Smooth muscle cell of the coronary artery (primary cell): ENCODE measurements at places on chromosomes 5 and 9. TPM values are rescaled to one million over a fixed set of nuclear protein-coding genes. Genes with fewer than 3 reads are reported as not detected.

SLC34A1 gene
- not detected in 2 replicates for total RNA-seq

IFNK gene
- total RNA-seq, result not detected in 2 replicates

SLCO6A1 gene
- total RNA-seq, result not detected in 2 replicates

URM1 gene
- total RNA-seq, result 25.9 and 36.8 TPM in 2 replicates

UBE2QL1 gene
- 0.08 and 0.12 TPM in 2 replicates for total RNA-seq

HAVCR1 gene
- not detected in 2 replicates for total RNA-seq

HTR1A gene
- not detected in 2 replicates for total RNA-seq

NSMF gene
- total RNA-seq, result 9.6 and 18.9 TPM in 2 replicates

LRRC14B gene
- total RNA-seq, result not detected in 2 replicates

MCTP1 gene
- 0.23 and 6.4 TPM in 2 replicates for total RNA-seq

PTAR1 gene
- 55.2 and 63.1 TPM in 2 replicates for total RNA-seq

LCN15 gene
- total RNA-seq, result not detected in 2 replicates

RPL7A gene
- 3,249 and 3,613 TPM in 2 replicates for total RNA-seq

SLC46A2 gene
- not detected in 2 replicates for total RNA-seq

PCDHB15 gene
- 0.70 and 1.2 TPM in 2 replicates for total RNA-seq

TRIM36 gene
- total RNA-seq, result 0.12 and 0.15 TPM in 2 replicates

SPATA31D4 gene
- not detected in 2 replicates for total RNA-seq

CCL21 gene
- total RNA-seq, result not detected in 2 replicates

ADAMTSL1 gene
- total RNA-seq, result 14.5 and 51.2 TPM in 2 replicates

ZNF883 gene
- total RNA-seq, result 2.6 and 4.0 TPM in 2 replicates

ITGA2 gene
- total RNA-seq, result 8.2 and 63.8 TPM in 2 replicates

ABITRAM gene
- total RNA-seq, result 3.0 and 4.4 TPM in 2 replicates

CD180 gene
- not detected in 2 replicates for total RNA-seq

ENHO gene
- total RNA-seq, result 0.12 TPM in 1 of 2 replicates, not detected in the other

HAPLN1 gene
- under 0.01 and 75.5 TPM in 2 replicates for total RNA-seq

SETD9 gene
- 4.1 and 4.6 TPM in 2 replicates for total RNA-seq

ACOT12 gene
- not detected in 2 replicates for total RNA-seq

ACER2 gene
- 3.5 and 4.1 TPM in 2 replicates for total RNA-seq

BICD2 gene
- total RNA-seq, result 49.2 and 69.0 TPM in 2 replicates

BRINP1 gene
- total RNA-seq, result 0.30 and 27.4 TPM in 2 replicates

IL7R gene
- total RNA-seq, result under 0.01 TPM in 1 of 2 replicates, not detected in the other

EPB41L4B gene
- 0.12 and 1.7 TPM in 2 replicates for total RNA-seq

PCDHGA10 gene
- 2.6 and 4.2 TPM in 2 replicates for total RNA-seq

ALDH1B1 gene
- total RNA-seq, result 12.4 and 21.1 TPM in 2 replicates

OBP2B gene
- total RNA-seq, result not detected in 2 replicates

SLC28A3 gene
- total RNA-seq, result 0.47 and 0.60 TPM in 2 replicates

TNC gene
- total RNA-seq, result 2.1 and 34.2 TPM in 2 replicates

RLN2 gene
- total RNA-seq, result not detected in 2 replicates

STPG3 gene
- not detected in 2 replicates for total RNA-seq

PCSK5 gene
- 5.0 and 9.8 TPM in 2 replicates for total RNA-seq

SLC36A3 gene
- total RNA-seq, result not detected in 2 replicates

DCTN4 gene
- total RNA-seq, result 33.4 and 35.0 TPM in 2 replicates
